ENCODE measurements at places on chromosomes 5 and 9.

- no peak for DNase-seq
Observed at GRCh38 chr9:134099123-134099761, 31.4 kb upstream of the BRD3 start.

- peak; percentile 69 for DNase-seq
Observed at GRCh38 chr5:37665889-37666288, 174.0 kb downstream of the GDNF start.

DNA sequence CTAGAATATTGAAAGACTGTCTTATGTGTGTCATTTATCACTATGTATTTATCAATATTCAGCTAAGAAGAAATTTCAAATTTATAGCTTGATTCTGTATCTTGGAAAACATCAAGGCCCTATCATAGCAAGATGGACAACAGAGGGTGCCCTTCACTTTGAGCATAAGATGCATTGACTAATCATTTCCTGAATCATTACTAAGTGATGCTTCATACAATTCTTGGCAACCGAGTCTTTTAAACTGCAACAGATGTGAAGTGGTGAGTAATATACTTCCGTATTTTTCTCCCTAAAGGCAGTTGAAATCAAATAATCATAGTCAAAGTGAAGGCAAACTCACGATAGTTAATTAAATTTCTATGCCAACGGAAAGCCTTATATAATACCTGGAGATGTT, 318.6 kb upstream of the RGMB start:
- no peak for DNase-seq

GRCh38 chr5:98865690-98866089, 63.1 kb downstream of the CHD1 start:
- DNase-seq: no peak

- DNase-seq: no peak
Observed at GRCh38 chr9:1337169-1337568, 287.0 kb downstream of the DMRT2 start.

- no peak for DNase-seq
Observed at GRCh38 chr9:120944434-120944843, 17.8 kb upstream of the TRAF1 start.

- DNase-seq: no peak
Observed at GRCh38 chr9:2021731-2022130, 6.6 kb downstream of the SMARCA2 start.

- no peak for DNase-seq
Observed at GRCh38 chr9:22682961-22683699, 236.5 kb downstream of the DMRTA1 start.

- DNase-seq: no peak
Observed at GRCh38 chr5:111745075-111745739, 11.8 kb downstream of the NREP start.

DNA sequence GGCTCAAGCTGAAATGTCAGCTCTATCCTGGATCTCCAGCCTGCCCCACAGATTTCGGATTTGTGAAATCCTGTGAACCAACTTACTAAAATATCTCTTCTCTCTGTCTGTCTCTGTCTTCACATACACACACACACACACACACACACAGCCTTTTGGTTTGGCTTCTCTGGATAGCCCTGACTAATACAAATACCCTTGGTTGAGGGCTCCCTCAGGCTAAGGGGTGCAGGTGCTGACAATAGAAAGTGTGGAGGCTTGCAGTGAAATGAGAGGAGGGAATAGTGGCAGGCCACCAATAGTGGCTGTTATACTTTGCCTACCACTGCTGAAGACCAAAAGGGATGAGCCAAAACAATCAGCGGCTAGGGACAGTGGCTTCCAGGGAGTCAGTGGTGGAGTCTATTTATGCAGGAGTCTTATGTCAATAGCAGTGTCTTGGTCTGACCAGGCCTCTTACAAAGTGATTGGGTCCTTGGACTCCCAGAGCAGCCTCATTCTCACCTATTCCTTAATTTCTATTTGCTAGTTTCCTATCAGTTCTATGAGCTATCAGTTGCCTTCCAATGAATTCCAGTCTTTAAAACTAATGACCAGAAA, 93.2 kb upstream of the GAS1 start:
- no peak for DNase-seq

DNA sequence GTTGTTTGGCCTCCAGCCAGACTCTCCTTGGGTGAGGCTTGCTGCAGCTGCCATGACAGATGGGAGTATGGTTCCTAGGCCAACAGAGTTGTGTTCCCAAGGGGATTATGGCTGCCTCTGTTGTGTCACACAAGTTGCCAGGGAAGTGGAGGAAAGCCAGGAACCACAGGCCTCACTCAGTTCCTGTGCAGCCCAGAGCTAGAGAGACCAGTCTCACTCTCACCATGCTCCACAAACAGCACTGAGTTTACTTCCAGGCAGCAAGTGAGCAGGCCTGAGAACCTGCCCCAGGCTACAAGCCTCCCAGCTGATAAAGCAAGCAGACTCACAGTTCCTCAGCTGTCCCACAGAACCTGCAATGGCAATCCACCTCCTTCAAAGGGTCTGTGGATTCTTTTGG, 273.6 kb upstream of the TAS2R1 start:
- peak; percentile 60 for DNase-seq

- no peak for DNase-seq
Observed at GRCh38 chr5:78615697-78616096, 32.9 kb downstream of the LHFPL2 start.

- no peak for DNase-seq
Observed at GRCh38 chr5:109741390-109741789, 51.7 kb downstream of the MAN2A1 start.

GRCh38 chr5:164679461-164679860, 1174.0 kb downstream of the MAT2B start:
- DNase-seq: no peak

GRCh38 chr5:37792975-37793631, 46.7 kb downstream of the GDNF start:
- no peak for DNase-seq

DNA sequence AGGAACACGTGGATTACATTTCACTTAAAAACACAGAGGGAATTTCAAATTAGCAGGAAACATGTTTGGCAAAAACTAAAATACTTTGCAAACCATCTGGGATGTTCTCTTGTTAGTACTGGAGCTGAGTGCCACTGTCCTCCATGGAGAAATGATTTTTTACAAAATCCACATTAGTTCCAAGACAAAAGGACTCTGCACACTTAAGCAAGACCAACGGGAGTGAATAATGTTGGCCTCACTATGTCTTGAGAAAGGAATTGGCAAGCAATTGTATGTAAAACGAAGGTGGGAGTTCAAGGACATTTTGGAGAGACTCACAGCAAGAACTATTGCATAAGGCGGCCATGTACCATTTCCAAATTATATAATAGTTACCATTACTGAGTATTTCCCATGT, 547.5 kb downstream of the EBF1 start:
- no peak for DNase-seq

DNA sequence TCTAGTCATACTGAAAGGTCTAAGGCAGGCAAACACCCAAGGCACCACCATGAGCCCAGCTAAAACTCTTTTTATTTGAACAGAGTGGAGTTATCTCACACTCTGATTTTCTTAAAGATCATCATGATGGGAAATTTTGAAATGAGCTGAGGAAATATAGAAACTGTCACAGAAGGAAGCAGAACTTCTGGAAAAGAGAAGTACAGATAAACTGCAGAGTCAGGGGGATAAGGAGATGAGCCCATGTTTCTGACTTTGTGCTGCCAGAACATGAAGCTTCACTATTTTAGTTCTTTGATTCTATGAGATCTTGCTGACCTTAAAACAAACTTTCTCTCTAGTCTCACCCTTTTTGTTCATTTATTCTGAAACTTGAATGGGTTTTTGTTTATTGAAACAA, 406.5 kb upstream of the EDIL3 start:
- no peak for DNase-seq

DNA sequence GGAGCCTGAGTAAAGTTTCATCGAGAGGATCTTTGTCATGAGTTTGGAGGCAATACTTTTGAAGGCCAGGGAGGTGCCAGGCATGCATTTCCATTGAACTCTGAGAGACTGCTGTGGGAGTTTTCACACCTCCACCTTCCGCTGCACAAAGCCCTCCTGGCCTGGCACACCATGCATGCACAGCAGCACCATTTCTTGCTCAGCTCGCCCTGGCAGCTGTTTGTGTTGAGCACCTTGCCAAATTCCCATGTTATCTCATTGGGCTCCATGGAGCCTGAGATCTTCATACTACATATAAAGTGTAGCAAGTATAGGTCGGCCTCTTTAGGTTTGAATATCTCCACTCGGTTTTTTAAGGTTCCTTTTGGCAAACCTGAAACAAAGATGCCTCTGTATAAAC, 125.7 kb upstream of the CLINT1 start:
- no peak for DNase-seq

DNA sequence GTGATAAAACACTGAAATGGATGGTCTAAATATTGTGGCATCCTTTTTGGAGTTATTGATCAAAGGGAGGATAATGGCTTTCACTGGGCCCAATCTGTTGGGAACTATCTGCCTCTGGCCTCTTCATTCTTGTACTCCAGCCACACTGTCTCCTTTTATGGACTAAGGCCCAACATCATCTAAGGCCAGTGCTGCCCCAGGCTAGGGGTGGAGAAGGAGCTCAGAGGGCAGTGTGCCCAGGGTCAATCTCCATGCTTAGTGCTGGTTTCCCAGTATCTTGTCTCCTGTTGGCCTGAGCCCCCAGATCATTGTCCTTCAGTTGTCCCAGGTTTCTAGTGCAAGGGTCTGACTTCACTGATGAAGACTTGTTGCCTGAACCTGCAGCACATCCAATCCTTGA, 26.4 kb upstream of the JMY start:
- no peak for DNase-seq

DNA sequence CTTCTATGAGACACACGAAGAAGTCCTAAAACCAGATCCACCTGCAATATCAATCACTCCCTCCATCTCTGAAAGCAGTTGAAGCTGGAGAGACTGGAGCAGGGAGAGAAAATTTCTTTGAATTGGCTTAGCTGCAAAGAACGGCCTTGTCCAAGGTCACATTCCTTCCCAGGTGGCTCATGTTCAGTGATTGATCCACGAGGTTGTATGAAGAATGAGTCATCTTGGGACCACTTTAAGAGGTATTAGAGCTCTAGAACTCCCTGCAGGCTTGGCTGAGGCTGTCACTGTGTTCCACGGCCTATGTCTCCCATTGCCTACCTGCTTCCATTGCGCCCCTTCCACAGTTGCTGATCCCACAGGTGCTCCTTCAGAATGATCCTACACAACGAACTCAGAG, 68.2 kb downstream of the HMHB1 start:
- DNase-seq: no peak

DNA sequence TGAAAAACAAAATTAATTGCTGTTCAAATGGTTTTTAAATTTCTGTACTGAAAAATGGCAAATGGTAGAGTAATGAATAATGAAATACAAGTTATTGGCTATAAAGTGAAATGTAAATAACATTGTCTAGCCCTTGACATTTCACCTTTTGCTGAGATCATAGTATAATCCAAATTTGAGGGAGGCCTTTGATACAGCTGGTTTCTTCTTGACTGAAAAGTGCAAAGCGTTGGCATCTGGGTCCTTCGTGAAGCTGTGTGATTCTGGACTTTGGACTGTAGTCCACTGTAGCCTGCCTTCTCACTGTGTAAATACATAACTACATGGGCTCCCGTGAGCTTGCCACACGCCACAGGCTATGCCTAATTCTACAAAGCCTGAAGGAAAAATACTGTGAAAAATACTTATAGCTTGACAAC, 52.3 kb downstream of the ARHGEF28 start:
- no peak for DNase-seq

GRCh38 chr9:120846251-120846889, 3.6 kb upstream of the PSMD5 start:
- DNase-seq: no peak

DNA sequence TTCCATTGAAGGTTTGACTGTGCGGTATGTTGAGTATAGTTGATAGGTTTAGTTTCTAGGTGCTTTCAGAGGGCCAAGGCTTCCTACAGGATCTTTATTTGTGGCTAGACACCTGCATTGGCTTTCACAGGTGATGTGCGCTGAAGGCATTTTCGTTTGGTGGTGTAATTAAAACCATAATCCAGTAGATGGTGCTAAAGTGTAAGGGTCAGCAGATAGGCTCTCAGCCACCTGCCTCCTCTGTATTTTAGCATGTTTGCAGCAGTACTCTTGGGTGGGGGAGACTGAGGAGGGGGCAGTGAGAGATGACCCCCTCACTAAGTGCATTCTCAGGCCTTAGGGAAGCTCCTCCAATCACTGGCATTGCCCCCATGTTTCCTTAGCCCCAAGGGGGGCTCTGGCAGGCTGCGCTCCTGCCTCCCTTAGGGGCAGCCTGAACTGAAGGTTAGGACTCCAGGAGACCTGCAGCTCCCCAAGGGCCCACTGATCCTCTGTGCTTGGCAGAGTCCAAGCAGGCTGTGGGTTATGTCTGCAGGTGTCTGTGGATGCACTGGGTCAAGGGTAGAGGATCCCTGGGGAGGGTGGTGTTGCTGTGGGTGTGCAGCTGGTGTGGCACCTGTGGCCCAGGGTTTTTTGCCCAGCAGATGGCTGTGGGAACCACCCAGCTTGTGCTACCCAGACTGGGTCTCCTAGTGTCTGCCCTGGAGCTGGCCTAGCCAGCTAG, 23.4 kb downstream of the CDK20 start:
- DNase-seq: peak; percentile 1

GRCh38 chr5:149210968-149211490, 60.6 kb upstream of the AFAP1L1 start:
- no peak for DNase-seq

DNA sequence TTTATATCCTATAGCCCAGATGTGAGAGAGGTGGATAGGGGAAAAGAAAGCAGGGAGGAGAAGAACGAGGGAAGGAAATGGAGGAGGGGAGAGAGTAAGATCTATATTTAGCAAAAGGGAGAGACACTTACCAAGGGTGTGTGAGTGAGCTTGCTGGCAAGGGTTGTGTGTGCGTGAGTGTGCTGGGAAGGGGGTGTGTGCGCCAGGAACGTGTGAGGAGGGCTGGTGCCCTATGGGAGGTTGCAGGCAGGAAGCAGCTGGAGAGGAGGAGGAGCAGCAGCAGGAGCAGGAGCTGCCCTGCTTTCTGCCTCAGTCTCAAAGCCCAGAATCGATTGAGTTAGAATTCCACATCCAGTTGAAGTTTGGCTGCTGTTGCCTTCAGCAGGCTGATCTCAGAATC, 148.3 kb upstream of the RUSC2 start:
- no peak for DNase-seq

All from NCI-H1092 (cell line).